ENCODE measurements at places on chromosomes 16 and 17.
A peak's percentile ranks its signal among the peaks of the same experiment; 100 is the strongest.

DNA sequence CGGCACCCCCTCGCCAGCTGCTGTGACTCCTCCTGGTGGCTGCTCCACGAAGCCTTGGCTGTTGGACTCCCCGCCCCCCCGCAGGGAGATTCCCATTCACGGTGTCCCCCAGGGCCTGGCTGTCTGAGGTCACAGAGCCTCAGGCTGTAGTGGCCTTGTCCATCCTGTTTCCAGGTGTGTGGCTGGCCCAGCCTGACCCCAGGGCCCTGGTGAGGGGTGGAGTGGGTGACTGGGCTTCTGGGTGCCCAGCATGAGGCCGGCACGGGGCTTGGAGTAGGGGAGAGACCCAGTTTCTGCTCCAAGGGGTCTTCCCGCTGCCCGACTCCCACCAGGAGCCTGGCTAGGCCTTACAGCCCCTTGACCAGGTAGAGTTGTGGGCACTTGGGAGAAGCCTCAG lies 10.4 kb downstream of the PRSS27 start:
- H3K4me3 ChIP-seq = no peak overlapping the region
- no peaks in the 10 kb centered on the region for H3K27me3 ChIP-seq
- DNase-seq = no peak
- H3K4me1 ChIP-seq = peaks cover under 1% of the 10 kb centered on the region
- H3K27ac ChIP-seq = no peak overlapping the region
- peaks cover 15% of the 10 kb centered on the region for H3K36me3 ChIP-seq

- H3K36me3 ChIP-seq = no peaks in the 10 kb centered on the region
- no peak overlapping the region for H3K27ac ChIP-seq
- H3K27me3 ChIP-seq = peaks cover 39% of the 10 kb centered on the region
- H3K4me1 ChIP-seq = peaks cover 6% of the 10 kb centered on the region
- DNase-seq = no peak
- no peak overlapping the region for H3K4me3 ChIP-seq
Observed at GRCh38 chr17:27247071-27247957, 46.6 kb upstream of the WSB1 start.

DNA sequence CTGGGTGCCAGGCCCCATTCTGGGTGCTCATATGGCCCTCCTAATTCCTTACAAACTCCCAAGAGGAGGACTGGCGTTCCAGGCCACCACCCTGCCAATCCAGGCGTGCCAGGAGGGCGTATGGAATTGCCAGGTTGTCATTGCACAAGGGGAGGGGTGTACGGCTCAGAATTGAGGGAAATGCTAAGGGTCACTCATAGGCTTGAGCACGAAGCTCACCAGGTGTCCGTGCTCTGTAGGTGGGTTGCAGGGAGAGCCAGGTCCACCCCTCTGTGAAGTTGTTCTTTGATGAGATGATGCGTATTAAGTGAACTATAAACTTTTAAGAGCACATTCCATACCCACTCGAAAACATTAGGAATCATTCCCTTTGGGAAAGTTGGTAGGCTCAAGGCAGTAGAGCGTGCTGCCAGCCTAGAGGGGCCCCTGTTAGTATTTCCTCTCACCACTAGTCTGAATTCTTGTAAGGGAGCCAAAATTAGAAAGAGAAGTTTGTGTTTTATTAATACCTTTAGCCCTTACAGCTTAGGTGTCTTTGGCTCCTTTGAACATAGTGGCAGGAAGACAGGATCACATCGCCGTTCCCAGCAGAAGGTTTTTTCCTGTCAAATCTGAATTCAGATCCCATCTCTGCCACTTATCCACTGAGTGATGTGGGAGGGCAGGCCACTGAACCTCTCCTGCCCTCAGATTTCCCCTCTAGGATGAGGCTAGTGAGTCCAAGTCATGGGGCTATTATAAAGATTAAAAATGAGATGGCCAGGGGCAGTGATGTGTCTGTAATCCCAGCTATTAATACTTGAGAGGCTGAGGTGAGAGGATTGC lies 38.7 kb upstream of the NFAT5 start:
- no peak for DNase-seq
- no peaks in the 10 kb centered on the region for H3K27me3 ChIP-seq
- H3K36me3 ChIP-seq = no peaks in the 10 kb centered on the region
- H3K4me3 ChIP-seq = no peak overlapping the region

- H3K4me1 ChIP-seq = no peaks in the 10 kb centered on the region
- H3K4me3 ChIP-seq = no peak overlapping the region
- H3K36me3 ChIP-seq = peaks cover 3% of the 10 kb centered on the region
- H3K27ac ChIP-seq = no peak overlapping the region
- no peak for DNase-seq
- H3K27me3 ChIP-seq = peaks cover 67% of the 10 kb centered on the region
Observed at GRCh38 chr17:964876-965275, 14.7 kb downstream of the NXN start.

DNA sequence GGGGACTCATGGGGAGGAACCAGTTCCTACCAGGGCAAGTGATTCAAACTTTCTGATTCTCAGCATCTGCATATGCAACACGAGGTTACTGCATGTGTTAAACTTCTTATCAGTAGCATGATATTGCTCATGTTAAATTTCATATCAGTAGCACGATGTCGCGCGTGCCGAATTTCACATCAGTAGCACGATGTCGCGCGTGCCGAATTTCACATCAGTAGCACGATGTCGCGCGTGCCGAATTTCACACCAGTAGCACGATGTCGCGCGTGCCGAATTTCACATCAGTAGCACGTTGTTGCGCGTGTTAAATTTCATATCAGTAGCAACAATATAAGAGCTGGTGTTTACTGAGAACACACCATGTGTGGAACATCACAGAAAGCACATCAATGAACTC lies 221.6 kb downstream of the GSG1L start:
- H3K4me3 ChIP-seq = no peak overlapping the region
- no peaks in the 10 kb centered on the region for H3K36me3 ChIP-seq
- DNase-seq = no peak
- H3K27ac ChIP-seq = no peak overlapping the region
- no peaks in the 10 kb centered on the region for H3K4me1 ChIP-seq
- peaks cover 51% of the 10 kb centered on the region for H3K27me3 ChIP-seq

DNA sequence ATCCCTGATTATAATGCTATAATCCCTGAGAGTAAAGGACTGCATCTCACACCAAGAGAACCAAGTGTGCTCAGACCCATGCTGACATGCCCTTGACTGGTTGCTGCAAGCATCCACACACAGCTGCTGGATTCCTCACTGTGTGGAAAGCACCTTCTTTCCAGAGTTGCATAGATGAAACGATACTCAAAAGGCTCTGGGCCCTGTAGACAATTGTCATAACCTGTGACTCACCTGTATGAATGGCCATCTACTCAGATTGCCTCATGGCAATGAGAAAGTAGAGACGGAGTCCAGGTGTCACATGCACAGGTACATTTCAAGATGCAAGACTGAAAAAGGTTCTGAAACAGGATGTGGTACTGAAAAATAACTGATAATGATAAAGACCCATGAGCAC lies 58.1 kb downstream of the MPHOSPH6 start:
- H3K27ac ChIP-seq = no peak overlapping the region
- no peak for DNase-seq
- no peak overlapping the region for H3K4me3 ChIP-seq
- no peaks in the 10 kb centered on the region for H3K36me3 ChIP-seq
- no peaks in the 10 kb centered on the region for H3K4me1 ChIP-seq

DNA sequence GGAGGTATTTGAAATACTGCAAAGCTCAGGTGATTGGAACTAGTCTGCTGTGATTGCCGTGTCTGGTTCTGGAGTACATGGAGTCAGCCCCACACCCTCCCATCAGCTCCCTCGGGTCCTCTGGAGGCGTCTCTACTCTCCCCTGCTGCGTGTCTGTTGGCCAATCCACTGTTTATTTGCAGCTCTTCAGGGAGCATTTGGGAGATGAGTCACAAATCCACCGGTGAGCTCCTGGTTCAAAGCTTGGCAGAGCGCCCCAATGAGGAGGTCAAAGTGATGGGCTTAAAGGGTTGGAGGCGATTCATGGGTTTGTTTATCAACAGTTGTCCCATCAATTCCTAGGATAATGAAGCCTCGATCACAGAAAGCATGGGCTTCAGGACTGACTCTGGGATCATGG lies 14.6 kb downstream of the CALB2 start:
- H3K27me3 ChIP-seq = peaks cover 26% of the 10 kb centered on the region
- no peaks in the 10 kb centered on the region for H3K4me1 ChIP-seq
- DNase-seq = no peak

GRCh38 chr16:55454861-55455260 lies 24.1 kb upstream of the MMP2 start:
- H3K27me3 ChIP-seq = no peaks in the 10 kb centered on the region
- H3K36me3 ChIP-seq = no peaks in the 10 kb centered on the region
- no peak overlapping the region for H3K27ac ChIP-seq
- H3K4me1 ChIP-seq = no peaks in the 10 kb centered on the region
- no peak for DNase-seq

GRCh38 chr17:58096892-58097291 lies 13.7 kb downstream of the DYNLL2 start:
- H3K27ac ChIP-seq = no peak overlapping the region
- H3K27me3 ChIP-seq = no peaks in the 10 kb centered on the region
- H3K36me3 ChIP-seq = peaks cover 6% of the 10 kb centered on the region

DNA sequence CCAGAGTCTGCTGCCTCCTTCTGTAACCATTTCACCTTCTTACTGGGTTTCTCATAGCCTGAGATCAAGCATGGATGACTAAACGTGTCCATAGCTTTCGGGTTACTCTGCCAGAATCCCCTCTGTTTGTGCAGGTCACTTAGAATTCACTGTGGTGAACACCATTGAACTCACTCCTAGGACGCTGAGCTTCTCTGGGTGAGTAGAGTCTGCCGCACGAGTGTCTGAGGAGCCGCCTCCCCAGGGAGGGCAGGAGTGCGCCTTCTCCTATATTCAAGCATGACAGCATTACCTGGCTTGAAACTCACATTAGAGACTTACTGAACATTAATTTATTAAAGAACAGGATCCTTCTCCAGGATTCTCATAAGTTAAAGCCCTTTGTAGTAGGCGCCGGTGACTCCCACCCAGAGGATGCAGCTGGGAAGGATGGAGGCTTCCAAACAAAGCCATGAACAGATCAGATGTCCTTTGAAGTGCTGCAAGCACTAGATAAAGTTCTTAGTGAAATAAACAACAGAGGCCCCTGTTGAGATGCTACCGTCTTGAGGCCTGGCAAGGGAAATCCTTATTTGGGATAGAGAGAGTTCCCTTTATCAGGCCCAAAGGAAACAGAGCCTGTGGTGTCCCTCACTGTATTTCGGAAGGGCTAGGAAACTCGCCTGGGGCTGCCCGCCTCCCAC lies 144.6 kb upstream of the PLCG2 start:
- H3K27me3 ChIP-seq = no peaks in the 10 kb centered on the region
- peaks cover 41% of the 10 kb centered on the region for H3K4me1 ChIP-seq

DNA sequence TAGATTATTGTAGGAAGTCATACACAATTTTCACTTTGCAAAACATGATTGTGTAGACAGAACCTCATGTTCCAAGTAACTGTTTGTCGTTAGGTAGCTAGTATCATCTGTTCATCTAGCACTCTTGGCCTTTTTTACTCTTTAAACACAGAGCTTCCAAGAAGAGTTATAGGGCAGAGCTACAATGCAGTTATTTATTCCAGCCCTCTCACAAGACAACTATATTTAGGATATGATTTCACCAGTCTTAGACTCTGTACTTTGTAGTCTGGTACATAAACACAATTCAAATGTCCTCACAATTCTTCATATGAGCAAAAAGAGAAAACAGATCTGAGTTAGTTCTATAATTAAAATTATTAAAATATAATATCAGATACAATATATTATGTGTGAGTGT lies 37.9 kb downstream of the KCNJ2 start:
- H3K4me1 ChIP-seq = no peaks in the 10 kb centered on the region
- H3K4me3 ChIP-seq = no peak overlapping the region
- H3K27me3 ChIP-seq = no peaks in the 10 kb centered on the region
- DNase-seq = no peak
- H3K27ac ChIP-seq = no peak overlapping the region

- no peak overlapping the region for H3K4me3 ChIP-seq
- H3K27ac ChIP-seq = peak overlapping the region; percentile 33
- no peaks in the 10 kb centered on the region for H3K27me3 ChIP-seq
- H3K4me1 ChIP-seq = no peaks in the 10 kb centered on the region
- no peak for DNase-seq
Observed at GRCh38 chr16:78838276-78838675, 738.8 kb downstream of the WWOX start.

DNA sequence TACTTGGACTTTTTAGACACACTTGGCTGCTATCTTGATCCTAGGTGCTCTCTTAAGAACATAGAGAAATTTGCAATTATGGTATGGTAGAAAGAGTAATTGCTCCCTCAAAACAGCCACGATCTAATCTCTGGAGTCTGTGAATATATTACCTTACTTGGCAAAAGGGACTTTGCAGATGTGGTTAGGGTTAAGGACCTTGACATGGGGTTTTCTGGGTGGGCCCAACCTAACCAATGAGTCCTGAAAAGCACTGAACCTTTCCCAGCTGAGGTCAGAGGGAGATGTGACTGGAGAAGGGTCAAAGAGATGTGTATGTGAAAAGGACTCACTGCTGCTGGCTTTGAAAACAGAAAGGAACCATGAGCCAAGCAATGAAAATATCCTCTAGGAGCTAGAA lies 26.7 kb upstream of the MED13 start:
- H3K27me3 ChIP-seq = no peaks in the 10 kb centered on the region
- DNase-seq = no peak
- peaks cover 1% of the 10 kb centered on the region for H3K36me3 ChIP-seq
- no peak overlapping the region for H3K27ac ChIP-seq

GRCh38 chr16:88318521-88318920 lies 64.2 kb upstream of the ZNF469 start:
- no peak overlapping the region for H3K4me3 ChIP-seq
- no peaks in the 10 kb centered on the region for H3K4me1 ChIP-seq
- no peak overlapping the region for H3K27ac ChIP-seq
- peaks cover 12% of the 10 kb centered on the region for H3K27me3 ChIP-seq
- DNase-seq = no peak

DNA sequence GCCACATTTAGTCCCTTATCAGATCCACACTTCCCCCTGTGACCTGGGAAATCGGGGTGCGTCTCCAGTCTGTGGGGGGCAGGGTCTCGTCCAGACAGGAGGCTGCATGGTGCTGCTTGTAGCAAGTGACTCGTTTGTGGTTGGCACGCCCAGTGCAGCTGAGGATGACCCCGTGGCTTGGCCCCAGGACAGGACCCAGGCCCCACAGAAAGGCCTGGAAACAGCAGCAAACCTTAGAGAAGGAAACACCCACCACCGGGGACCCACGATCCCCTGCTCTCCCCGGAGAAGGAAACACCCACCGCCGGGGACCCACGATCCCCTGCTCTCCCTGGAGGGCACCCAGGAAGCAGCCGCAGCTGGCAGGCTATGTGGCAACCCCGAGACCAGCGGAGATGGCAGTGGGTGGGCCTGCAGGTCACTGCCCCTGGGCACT lies 8.2 kb upstream of the C16orf95 start:
- no peaks in the 10 kb centered on the region for H3K4me1 ChIP-seq
- H3K27ac ChIP-seq = no peak overlapping the region
- H3K4me3 ChIP-seq = no peak overlapping the region
- no peak for DNase-seq
- H3K27me3 ChIP-seq = no peaks in the 10 kb centered on the region

- no peak for DNase-seq
- no peaks in the 10 kb centered on the region for H3K4me1 ChIP-seq
- no peaks in the 10 kb centered on the region for H3K36me3 ChIP-seq
- H3K27ac ChIP-seq = no peak overlapping the region
Observed at GRCh38 chr17:72175787-72176515, 55.1 kb downstream of the SOX9 start.

Data from central memory CD8-positive, alpha-beta T cell (primary cell).